ENCODE measurements at places on chromosomes 16 and 17.
A peak's percentile ranks its signal among the peaks of the same experiment; 100 is the strongest.

- DNase-seq: no peak
Measured at GRCh38 chr16:2090481-2090776, 42.6 kb downstream of the TSC2 start.

- no peak for DNase-seq
Measured at GRCh38 chr17:8159032-8159400, 3.7 kb downstream of the VAMP2 start.

GRCh38 chr16:54633943-54634362, 296.7 kb upstream of the IRX5 start:
- no peak for DNase-seq

DNA sequence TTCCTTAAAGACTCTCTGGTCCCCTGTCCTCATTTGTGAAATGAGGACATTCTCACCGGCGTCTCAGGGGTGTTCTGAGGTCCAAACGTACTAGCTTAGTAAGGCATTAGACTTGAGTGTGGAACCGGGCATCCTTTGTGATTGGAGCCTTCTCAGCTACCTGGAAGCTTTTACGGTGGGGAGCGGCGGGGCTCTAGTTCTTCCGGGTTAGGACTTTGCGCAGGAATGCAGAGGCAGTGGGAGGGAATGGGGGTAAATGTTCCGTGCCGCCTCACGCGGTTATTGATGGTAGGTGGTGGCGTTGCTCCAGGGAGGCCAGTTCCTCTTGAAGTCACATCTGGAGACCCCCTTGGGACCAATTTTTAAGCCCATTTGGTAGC, 113.6 kb downstream of the SNX29 start:
- DNase-seq: no peak

GRCh38 chr17:73256220-73256619, 5.5 kb downstream of the CPSF4L start:
- no peak for DNase-seq

DNA sequence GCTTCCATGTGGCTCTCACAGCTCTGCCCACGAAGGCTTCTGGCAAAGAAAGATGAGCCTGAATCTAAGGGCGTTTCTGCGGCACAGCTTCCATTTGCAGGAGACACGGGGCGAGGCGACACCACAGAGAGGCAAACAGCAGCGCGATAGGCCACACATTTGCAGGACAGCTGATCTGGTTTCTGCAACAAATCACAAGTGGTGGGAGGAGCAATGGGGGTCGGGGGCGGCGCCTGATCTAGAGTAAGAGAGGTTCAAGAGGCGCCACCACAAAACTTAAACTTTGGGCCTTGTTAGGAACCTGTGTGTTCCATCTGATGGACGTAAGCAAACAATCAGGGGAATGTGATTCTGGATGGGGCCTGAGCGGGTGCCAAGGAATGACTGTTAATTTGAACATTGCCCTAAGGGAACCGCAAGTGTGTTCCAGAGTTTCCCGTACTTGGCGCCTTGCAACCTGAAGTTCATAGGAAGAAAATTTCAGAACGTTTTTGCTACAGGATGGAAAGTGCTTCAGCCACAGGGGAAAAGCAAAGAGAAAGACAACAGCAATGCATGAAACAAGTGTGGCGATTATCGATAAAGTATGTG, 18.9 kb upstream of the ENPP7 start:
- DNase-seq: no peak

GRCh38 chr16:31107465-31107867, 720 bp upstream of the BCKDK start:
- DNase-seq: no peak

DNA sequence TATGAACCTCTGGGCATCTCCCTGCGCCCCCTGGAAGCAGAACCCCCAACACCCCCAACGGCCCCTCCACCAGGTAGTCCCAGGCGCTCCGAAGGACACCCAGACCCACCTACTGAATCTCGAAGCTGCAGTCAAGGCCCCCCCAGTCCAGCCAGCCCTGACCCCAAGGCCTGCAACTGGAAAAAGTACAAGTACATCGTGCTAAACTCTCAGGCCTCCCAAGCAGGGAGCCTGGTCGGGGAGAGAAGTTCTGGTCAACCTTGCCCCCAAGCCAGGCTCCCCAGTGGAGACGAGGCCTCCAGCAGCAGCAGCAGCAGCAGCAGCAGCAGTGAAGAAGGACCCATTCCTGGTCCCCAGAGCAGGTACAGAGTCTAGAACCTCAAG, 1.5 kb downstream of the BCL6B start:
- DNase-seq: no peak

DNA sequence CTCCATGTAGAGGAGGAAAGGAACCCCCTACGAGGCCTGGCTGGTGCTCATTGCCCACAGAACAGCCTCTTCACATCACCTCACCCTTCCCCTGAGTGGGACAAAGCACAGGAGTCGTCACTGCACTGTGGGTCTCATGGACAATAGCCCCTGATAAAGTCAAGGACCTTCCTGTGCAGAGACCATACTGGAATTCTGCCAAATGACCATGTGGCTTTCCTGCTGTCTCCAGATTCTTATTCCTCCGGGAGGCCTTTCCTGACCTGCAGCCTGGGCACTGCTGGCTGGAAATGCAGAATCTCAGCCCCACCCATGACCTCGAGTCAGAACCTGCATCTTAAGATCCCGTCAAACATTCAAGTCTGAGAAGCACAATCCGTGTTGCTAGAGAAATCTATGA, 60.5 kb upstream of the ERN1 start:
- DNase-seq: no peak

DNA sequence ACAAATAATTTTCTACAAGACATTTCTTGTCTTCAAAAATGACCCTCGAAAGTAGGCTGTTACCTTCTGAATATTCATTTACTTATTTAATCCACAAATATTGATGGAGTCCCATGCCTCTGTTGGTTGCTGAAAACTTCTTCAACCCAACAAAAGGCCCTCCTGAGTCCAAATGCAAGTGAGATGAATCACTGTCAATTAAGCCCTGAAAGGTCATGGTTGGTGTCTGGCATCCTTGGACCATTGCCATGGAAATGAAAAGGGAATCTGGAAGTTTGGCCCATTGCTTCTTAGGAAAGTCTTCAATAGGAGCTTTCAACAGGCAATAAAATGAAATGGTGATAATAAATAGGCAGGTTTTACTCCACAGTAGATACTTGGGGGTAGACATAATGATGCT, 364.7 kb upstream of the DYNLRB2 start:
- DNase-seq: no peak

DNA sequence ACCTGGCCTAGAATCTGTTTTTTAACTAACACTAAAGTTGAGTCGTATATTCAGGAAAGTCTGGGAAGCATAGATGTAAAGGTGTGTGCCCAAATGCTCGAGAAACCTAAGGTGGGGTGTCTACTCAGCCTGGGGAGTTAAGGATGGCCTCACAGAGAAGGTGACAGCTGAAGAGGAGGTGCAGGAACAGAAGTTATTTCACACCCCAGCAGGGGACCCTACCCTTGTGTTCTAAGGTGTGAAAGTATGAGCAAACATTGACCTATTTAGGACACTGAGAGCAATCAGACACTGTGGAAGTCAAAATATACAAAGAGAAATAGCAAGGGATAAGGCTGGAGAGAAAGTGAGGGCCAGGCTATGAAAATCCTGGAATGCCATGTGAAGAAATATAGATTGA, 49.0 kb upstream of the DHX40 start:
- DNase-seq: no peak

- DNase-seq: no peak
Measured at GRCh38 chr17:62805234-62805633, 2.9 kb downstream of the MARCHF10 start.

DNA sequence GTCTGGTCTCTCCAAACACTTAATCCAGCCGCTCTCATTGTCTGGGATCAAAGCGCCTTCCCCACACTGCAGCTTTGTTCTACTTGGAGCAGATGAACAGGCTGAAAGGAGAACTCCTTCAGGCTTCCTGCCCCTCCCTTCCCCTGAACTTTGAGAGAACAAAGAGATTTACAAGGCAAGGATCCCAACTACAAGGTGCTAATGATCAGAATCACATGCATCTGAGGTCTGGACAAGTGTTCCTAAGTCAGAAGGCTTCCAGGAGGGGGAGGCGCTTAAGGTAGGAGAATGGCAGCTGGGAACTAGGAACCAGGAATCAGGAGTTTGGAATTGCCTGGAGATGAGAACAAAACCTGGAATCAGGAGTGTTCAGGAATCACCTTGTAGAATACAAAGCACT, 606.3 kb upstream of the CDH11 start:
- no peak for DNase-seq

DNA sequence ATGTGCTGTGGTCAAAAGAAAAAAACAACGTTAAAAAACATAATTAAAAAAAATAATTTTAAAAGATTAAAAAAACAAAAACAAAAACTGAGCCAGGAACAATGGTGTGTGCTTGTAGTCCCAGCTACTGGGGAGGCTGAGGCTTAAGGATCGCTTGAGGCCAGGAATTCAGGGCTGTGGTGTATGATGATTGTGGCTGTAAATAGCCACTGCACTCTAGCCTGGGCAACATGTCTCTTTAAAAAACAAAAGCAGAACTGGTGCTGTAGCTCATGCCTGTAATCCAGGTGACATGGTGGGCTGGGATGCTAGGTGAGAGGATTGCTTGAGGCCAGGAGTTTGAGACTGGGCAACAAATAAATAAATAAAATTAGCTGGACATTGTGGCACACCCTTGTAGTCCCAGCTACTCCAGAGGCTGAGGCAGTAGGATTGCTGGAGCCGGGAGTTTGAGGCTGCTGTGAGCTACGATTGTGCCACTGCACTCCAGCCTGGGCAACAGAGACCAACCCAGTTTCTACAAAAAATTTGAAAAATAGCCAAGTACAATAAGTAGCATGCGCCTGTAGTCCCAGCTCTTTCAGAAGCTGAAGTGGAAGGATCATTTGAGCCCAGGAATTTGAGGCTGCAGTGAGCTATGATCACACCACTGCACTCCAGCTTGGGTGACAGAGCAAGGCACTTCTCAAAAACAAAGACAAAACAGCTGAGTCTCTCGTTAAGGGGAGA, 43.6 kb downstream of the NFATC3 start:
- no peak for DNase-seq

DNA sequence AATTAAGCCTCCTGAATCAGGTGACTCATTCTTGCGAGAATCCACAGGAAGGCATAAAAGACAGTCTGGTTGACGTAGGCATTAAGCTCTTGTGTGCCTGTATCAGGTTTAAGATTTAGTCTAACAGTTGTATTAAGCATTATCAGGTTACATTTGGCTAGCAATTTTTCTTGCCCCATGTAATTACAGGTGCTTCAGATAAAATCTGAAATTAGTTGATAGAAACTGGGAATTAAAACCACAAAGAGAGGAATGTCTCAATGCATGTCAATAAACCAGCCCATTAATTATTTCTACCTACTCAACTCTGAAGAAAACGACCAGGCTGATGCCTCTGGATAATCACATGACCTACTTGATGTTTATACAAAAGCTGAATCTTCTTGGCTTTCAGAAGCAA, 217.2 kb downstream of the CA10 start:
- no peak for DNase-seq

DNA sequence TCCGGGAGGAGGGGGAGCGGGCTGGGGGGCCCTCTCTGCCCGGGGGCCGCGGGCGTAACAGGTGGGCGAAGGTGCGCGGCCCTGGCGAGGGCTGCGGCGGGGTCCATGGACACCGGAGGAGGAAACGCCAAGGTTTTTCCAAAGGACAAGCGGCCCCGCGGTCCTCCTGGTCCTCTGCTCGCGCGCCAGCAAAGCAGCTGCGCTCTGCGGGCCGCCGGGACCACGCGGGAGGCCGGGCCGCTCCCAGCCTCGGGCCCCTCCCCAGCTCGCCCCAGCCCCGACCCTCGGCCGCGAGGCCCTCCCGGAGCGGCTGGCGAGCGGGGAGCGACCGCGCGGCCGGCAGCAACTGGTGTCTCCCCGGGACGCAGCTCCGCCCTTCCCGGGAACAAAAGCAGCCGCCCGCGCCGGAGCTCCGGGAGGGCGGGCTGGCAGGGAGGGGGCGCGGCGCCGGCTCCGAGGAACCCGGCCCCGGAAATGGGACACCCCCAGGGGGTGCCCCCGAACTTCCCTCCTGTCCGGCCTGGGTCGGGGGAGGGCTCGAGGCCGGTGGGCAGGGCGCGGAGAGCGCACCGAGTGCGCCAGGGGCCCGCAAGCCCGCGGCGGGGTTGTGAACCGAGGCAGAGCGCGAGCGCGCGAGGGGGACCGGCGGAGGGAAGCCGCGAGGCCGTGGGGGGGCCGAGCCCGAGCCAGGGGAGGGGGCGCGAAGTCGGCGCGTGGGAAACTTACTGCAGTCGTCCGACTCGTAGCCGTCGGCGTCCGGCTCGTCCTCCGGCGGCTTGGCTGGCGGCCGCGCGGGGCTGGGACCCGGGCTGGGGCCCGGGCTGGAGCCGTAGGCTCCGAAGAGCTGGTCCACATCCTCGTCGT, 837 bp downstream of the DOC2B start:
- DNase-seq: no peak

GRCh38 chr17:65704731-65705130, 143.3 kb upstream of the AXIN2 start:
- no peak for DNase-seq

- peak; percentile 65 for DNase-seq
Measured at GRCh38 chr16:56450986-56451752, at the start of the genes NUDT21 and OGFOD1. Gene NUDT21, minus strand, starts transcription at chr16:56451332. Its CDS starts 130 bp downstream, at chr16:56451202. Gene OGFOD1, plus strand, starts transcription at chr16:56451554. Its CDS starts 59 bp downstream, at chr16:56451613.

GRCh38 chr17:19958023-19958422, 19.6 kb downstream of the AKAP10 start:
- DNase-seq: no peak

DNA sequence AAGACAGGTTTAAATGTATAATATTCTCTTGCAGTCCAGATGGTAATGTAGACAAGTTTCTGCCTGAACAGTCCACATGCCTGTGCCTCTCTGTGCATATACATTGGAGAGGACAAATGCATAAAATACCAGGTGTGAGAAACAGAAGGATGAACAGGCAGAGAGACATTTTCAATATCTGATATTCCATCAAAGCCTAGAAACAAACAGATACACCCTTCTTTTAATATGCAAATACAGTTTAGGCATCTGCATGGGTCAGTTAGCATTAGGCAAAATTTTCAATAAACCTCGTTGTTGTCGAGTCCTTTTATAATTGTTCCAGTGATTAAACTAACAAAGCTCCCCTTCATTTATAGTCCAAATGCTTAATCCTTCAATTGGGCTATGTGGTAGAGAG, 897 bp downstream of the OMG start:
- DNase-seq: no peak

- no peak for DNase-seq
Measured at GRCh38 chr16:77336637-77337036, 98.2 kb downstream of the ADAMTS18 start.

DNA sequence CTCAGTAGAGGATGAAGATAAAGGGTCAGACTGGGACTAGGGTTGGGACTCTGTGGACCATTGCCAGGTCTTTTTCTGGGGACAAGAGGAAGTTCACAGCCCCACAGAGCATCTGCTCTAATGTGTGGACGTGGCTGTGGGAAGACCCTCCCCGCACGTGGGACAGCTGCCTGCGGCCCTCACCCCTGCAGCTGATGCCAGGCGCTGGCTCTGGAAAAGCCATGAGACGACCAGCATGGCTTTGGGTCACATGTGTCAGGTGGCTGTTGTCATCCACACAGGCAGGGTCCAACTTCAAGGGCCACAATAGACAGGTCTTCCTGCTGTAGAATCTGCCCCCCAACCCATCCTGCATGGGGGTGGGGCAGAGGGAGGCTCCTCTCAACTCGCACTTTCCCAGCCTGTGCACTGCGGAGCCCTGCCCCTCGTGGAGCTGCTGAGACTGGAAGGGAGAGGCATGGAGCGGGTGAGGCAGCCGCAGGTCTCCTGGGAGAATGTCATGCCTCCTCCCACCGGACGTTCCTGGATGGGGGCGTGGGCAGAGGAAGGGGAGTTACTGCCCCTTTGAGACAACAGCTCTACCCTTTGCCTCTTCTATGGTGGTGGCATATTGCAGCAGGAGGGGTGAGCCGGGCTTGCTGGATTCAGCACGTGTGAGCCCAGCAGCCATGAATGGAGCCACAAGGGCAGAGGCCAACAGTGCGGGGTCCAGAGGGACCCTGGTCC, 53.4 kb downstream of the PIMREG start:
- DNase-seq: no peak

- no peak for DNase-seq
Measured at GRCh38 chr16:58515871-58516767, 802 bp downstream of the SETD6 start.
